ENCODE measurements at places on chromosomes 6 and 20.

GRCh38 chr6:39772559-39773273 is 19.5 kb upstream of the DAAM2 start:
- no peak for DNase-seq

GRCh38 chr6:79005497-79005896 is 72.6 kb downstream of the PHIP start:
- DNase-seq: no peak

- no peak for DNase-seq
Observed at GRCh38 chr20:63775096-63775978, 35.8 kb downstream of the SLC2A4RG start.

DNA sequence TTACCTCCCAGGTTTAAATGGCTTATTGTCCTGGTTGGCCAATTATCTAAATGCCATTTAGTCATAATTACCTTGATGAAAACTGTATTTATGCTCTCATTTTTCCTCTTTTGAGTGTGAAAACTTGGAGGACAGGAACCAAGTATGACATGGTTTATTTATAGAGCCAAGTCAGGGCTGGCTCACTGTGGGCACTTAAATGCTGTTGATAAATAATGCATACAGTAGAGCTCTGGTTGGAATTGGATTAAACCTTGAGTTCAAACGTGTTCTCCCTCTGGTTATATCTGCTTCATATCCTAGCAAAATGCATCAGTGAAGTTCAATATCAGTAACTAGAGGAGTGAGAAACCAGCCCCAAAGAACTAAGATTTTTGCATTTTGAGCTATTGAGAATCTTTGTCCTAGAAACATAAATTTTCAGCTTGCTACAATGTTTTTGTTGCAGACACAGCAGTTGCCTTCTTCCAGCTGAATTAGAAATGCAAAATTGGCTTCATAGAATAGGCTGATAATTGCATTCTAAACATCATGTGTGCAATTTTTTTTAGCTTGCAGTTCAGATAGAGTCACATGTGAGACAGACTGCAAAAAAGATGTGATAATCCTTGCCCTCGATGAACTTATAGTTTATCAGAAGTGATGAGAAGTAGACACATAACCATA is 255.8 kb downstream of the BTBD3 start:
- no peak for DNase-seq

GRCh38 chr20:63154395-63154794 is 61.5 kb downstream of the YTHDF1 start:
- no peak for DNase-seq

GRCh38 chr20:59939052-59939878 is 840 bp downstream of the PPP1R3D start:
- no peak for DNase-seq

DNA sequence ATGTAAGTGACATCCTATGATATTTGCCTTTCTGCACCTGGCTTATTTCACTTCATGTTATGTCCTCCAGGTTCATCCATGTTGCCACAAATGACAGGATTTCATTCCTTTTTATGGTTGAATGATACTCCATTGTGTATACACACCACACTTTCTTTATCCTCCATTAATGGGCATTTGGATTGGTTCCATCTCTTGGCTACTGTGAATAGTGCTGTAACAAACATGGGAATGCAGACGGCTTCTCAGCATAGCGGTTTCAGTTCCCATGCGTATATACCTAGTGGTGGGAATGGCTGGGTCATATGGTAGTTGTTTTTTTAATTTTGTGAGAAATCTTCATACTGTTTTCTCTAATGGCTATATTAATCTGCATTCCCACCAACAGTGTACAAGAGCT is 14.8 kb downstream of the MTHFD1L start:
- DNase-seq: no peak

- no peak for DNase-seq
Observed at GRCh38 chr20:12969071-12969669, 39.6 kb upstream of the SPTLC3 start.

GRCh38 chr6:36149476-36149875 is 19.2 kb downstream of the MAPK13 start:
- no peak for DNase-seq

GRCh38 chr20:3811467-3812258 is 8.7 kb upstream of the AP5S1 start:
- DNase-seq: peak; percentile 97

GRCh38 chr20:17698384-17698783 is 1.4 kb upstream of the BANF2 start:
- no peak for DNase-seq

- DNase-seq: peak; percentile 51
Observed at GRCh38 chr6:24996269-24996836, 60.6 kb upstream of the RIPOR2 start.

- DNase-seq: no peak
Observed at GRCh38 chr20:6420336-6420735, 297.5 kb upstream of the FERMT1 start.

- no peak for DNase-seq
Observed at GRCh38 chr20:58198901-58199355, 29.5 kb downstream of the ANKRD60 start.

- no peak for DNase-seq
Observed at GRCh38 chr6:168385037-168385759, 55.8 kb upstream of the SMOC2 start.

- peak; percentile 56 for DNase-seq
Observed at GRCh38 chr20:8209061-8209460, 77.0 kb downstream of the PLCB1 start.

- DNase-seq: no peak
Observed at GRCh38 chr20:64110411-64111068, 3.2 kb upstream of the NPBWR2 start.

DNA sequence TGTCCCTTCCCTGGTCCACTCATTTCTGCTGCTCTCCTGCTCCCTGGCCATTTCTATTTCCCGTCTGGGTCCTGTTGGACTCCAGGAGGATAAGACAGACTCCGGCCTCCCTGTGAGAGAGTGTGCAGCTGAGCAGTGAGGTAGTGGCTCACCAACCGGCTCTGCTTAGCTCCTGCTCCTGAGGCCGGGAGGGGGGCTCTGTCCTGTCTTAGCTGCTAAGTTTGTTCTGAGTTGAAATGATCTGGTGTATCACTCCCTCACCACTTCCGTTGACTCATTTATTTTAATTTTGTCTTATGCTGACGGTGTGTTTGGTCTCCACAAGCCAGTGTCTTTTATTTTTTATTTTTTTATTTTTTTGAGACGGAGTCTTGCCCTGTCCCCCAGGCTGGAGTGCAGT is 148.5 kb upstream of the PDE10A start:
- no peak for DNase-seq

GRCh38 chr20:11867291-11867919 is 50.3 kb upstream of the BTBD3 start:
- no peak for DNase-seq

DNA sequence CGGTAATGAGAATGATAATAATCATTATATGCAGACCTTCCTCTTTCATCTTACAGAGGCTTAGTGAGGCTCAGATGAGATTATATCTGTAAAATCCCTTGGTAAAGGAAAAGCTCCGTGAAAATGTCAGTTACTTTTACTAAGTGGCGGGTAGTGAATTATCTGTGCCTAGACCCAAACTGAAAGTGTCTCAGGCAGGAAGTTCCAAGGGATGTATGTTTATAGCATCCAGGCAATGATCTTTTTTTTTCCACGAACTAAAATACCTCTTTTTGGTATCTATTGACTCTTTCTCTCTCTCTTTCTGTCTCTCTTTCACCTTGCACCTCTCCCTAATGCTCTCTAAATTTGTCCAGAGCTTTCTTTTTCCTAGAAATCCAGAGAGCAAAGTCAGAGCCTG is 5.0 kb downstream of the TCF21 start:
- no peak for DNase-seq

- peak; percentile 68 for DNase-seq
Observed at GRCh38 chr6:2103765-2104523, 141.5 kb downstream of the GMDS start.

GRCh38 chr6:135170238-135170637 is 10.9 kb upstream of the MYB start:
- no peak for DNase-seq

DNA sequence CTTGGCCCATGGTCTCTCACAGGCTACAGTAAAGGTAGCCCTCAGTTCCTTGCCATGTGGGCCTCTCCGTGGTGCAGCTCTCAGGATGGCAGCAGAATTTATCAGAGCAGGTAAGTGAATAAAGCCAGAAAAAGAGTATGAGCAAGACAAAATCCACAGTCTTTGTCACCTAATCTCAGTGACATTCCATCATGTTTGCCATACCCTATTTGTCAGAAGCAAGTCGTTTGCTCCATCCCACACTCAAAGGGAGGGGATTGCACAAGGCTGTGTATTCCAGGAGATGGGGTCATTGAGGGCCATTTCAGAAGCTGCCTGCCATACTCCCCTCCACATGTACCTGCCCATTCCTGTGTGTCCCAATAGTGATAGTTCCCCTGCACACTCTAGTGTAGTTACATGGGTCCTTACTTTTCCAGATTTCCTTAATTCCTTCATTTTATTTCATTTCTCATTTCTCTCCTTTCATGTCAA is 24.2 kb downstream of the ISM1 start:
- no peak for DNase-seq

DNA sequence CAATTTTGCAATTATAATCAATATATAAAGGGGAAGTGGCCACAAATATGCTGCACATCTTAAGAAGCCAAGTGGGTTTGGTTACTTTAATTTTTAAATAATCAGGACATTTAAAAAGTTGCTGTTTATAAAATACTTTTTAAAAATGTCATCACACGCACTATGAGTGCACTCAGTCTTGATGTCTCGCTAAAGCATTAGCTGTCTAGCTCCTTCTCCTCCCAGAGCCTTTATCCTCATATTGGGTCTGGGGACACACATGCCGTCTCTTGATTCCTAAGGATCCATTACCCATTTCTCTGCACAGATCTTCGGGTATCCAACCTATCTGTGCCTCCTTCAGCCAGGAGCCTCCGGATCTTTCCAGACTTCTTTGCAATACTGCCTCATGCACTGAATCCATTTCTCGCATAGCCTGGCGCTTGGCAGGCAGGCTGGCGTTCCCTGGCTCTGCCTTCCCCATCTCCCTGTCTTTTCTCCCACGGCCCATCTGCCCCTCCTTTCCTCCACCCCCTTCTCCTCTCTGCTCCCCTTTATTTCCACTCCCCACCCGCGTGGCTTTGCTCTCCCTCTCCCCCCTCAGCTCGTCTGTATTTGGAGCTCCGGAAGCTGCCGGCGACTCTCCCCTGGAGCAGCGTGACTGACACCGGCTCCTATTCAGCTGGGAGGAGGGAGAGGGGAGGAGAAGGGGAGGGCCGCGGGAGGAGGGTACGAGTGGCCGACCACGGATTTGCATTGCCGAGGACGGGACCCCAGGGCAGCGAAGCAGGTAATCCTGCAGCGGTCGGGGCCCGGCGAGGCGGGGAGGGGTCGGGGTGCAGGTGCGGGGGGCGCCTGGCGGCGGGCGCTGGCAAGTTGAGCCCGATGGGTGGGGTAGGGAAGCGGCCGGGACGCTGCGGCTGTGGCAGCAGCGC is at the start of gene CAP2:
CAP2 (plus strand) TSS at position 618 of the 914 bp plus-strand sequence. CDS start 27,961 bp downstream, outside the sequence.
- peak; percentile 3 for DNase-seq

DNA sequence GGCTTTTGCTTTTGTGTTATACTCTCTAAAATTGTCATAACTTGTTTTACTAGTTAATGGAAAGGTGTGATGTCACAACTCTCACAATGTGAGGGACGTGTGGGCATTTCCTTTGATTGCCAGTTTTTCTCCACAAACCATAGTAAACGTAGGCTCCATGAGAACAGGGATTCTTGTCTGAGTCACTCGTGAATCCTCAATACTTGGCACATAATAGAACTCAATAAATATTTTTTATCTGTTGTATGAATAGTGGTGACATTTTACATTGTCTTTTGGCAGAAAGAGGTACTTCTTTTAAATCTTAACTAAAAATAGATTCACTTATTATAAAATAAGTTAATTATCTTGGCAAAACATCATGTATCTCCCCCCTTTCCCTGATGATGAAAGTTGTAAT is 69.0 kb upstream of the CNKSR3 start:
- DNase-seq: no peak

GRCh38 chr6:119276211-119276610 is 73.3 kb downstream of the MAN1A1 start:
- DNase-seq: no peak

- DNase-seq: no peak
Observed at GRCh38 chr20:20665606-20666332, 46.7 kb downstream of the RALGAPA2 start.

GRCh38 chr6:81820980-81821379 is 68.5 kb upstream of the TENT5A start:
- DNase-seq: peak; percentile 25

- no peak for DNase-seq
Observed at GRCh38 chr6:44273617-44274016, 3.4 kb downstream of the TMEM151B start.

- peak; percentile 66 for DNase-seq
Observed at GRCh38 chr6:104682722-104683643, 176.7 kb downstream of the HACE1 start.

GRCh38 chr20:31497838-31498540 is 16.3 kb upstream of the HM13 start:
- DNase-seq: no peak

- DNase-seq: peak; percentile 6
Observed at GRCh38 chr6:52157301-52157941, 28.8 kb upstream of the IL17A start.

DNA sequence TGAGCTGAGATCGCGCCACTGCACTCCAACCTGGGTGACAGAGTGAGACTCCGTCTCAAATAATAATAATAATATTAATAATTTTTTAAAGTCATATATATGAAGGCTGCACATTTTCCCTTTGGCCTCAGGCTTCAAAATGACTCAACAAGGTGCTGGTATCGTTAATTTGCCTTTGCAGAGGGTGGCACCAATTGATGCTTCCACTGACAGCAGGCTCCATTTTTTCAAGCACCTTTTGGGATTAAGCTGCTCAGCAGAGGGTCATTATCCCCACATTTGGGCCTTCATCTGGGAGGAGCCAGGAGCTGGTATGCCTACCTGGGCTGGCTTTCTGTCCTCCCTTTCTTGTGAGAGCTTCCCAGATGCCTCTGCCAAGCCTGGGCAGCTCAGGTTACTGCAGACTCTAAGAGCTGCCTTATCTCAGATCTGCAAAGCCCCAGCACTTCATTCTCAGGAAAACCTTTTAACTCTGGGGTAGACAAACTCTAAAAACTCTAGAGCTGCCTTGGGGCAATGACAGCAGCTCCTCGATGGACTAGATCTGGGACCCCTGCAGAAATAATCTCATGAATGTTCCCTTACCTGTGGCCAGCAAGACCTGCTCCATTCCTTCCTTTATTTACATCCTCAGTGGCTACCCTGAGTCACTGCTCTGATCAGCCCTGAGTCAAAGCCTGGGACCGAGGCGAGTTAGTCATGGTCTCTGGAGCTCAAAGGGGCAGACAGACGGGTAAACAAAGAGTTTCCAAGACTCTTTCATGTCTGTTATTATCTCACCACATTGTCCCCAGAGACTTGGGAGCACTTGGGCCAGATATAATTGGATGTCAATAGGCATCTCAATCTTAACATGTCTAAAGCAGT is 80.0 kb upstream of the EYA2 start:
- no peak for DNase-seq

DNA sequence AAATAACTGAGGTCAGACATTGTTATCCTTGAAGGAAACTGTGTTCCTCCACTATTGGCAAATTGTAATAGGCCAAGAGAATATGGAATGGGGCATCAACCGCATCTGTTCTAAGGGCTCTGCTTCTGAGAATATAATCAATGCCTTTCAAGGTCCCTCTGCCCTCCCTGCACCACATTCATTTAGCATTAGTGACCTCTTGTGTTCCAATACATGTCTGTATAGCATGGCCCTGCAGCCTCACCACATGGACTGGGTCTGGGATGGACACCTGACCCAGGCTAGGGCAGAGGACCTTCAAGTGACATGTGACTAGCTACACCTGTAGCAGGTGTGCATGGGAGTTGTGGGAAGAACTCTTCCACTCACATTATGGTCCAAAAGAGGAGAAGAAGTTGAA is 14.2 kb downstream of the BTN3A1 start:
- no peak for DNase-seq

GRCh38 chr6:11748591-11749210 is 29.9 kb downstream of the ADTRP start:
- DNase-seq: peak; percentile 79

Measured in suppressor macrophage treated with lipopolysaccharide for 4 hours (primary cell).